ENCODE measurements at places on chromosomes 4 and X. TPM values are rescaled to one million over a fixed set of nuclear protein-coding genes. Genes with fewer than 3 reads are reported as not detected.

DNA sequence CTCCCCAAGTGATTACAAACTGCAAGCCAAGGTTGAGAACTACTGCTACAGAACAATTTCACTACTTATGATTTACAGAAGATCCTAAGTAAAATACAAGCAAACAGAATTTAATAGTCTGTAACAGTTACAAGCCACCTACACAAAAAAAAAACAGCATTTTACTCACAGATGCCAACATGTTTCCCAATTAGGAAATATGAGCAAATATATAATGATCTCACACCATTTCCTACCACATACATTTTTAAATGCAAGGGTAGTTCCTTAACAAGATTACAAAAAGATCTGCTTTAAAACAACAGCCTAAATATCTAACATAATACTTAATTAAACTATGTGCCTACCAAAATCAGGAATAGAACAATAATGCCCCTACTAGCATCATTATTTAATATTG lies 63.4 kb downstream of the EFHC2 start:
- no peak for DNase-seq

DNA sequence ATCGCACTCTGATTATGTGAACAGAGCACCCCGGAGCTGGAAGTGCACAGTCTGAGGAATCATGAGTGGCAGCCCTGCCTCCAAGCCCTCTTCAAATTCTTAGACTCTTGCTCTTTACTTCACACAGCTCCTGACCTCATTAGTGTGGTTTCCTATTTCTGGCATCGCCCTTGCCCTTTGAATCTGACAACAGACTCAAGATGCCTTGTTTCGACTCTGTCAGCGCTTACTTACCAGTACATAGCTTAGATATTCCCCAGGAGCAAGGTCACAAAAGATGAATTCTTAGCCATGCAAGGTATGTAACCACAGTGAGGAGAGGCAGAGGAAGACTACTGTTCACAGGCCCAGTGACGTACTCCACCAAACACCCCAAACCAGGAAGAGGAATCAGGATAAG lies 167.2 kb downstream of the KDR start:
- peak; percentile 52 for DNase-seq

GRCh38 chrX:115522952-115523351 lies 38.0 kb upstream of the PLS3 start:
- no peak for DNase-seq

- no peak for DNase-seq
Measured at GRCh38 chr4:3599951-3600350, 67.7 kb upstream of the LRPAP1 start.

DNA sequence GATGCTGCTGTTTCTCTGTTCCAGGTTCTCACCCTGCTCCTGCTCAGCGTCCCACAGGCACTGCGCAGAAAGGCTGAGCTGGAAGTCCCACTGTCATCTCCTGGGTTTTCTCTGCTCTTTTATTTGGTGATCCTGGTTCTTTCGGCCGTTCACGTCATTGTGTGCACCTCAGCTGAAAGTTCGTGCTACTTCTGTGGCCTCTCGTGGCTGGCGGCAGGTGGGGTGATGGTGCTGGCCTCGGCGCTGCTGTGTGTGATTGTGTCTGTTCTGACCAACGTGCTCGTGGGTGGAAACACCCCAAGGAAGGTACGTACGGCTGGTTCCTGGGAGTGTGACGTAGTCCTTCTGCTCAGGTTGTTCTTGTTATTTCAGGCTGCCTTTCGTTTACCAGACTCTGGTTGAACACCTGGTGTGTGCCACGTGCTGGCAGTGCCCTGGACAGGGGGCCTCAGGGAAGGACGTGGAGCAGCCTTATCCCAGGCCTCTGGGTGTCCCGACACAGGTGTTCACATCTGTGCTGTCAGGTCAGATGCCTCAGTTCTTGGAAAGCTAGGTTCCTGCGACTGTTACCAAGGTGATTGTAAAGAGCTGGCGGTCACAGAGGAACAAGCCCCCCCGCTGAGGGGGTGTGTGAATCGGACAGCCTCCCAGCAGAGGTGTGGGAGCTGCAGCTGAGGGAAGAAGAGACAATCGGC lies 22.8 kb downstream of the PIGG start:
- no peak for DNase-seq

DNA sequence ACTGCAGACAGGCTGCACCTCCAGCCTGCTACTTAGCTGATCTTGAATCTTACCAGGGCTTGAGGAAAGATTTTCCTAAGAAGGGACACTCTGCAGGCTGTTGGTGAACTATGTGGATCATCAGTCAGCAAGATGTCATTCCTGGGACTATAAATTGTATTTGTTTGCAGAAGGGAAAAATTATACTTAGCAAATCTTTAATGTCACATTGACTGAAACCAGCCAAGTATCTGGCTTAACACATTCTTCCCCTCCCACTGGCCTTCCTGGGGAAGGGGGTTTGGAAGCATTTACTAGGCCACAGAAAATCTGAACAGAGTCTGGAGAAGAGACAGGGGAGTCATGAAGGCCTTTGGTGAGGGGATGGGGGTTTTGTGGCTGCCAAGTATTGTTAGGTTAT lies 156.7 kb upstream of the EOLA2 start:
- no peak for DNase-seq

GRCh38 chr4:186485561-186486062 lies 69.8 kb downstream of the MTNR1A start:
- DNase-seq = peak; percentile 33

DNA sequence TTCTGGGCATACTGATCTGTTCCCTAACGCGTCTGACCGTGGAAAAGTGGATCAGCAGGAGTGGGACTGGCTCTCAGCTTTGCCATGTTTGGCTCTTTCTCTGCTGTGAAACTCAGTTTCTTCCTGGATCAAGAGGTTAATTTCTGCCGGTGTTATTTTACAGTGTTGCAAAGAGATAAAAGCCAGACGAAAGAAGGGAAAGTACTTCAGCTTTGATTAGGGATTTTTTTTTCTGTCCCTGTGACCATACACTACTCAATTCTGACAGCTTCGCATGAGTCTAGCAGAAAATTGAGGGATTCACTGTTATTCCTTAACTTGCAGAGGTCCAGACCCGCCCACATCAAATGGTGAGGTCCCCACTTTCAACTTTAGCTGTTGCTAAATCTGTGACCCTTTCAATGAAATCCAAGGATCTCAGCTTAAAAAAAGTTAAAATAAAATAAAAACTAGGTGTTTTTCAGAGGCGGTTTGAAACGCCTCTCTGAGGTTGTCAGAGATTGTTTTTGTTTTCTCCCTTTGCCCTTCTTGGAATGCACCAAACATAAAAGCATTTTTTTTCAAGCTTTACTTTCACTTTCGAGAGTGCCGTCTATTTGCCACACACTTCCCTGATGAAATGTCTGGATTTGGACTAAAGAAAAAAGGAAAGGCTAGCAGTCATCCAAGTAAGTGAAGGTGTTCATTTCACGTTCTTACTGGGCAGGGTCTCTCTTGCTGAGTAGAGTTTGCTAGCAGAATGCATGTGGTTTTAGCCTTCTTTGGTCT lies at the start of gene TLR3:
TSS of gene TLR3 (plus strand) at position 576 of the 768 bp plus-strand sequence. CDS start 7,464 bp downstream, outside the sequence.
- DNase-seq = peak; percentile 49

GRCh38 chrX:110056419-110056818 lies 53.5 kb downstream of the TMEM164 start:
- DNase-seq = peak; percentile 20

DNA sequence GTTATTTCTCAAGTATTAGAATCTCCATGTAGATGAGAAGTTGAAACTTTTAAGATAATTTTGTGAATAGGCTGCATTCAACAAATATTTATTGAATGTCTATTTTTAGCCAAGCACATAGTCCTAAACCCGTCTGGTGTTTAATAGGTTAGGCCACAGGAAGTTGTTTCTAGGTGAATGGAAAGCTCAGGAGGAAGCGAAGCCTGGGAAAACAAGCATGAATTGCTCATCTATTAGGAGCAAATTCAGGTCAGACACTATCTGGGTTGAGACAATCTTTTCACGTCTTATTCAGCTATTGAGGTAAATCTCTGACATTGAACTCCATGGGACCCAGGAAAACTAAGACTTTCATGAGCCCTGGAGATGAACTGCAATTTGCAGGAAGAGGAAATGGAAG lies 43.1 kb upstream of the FREM3 start:
- no peak for DNase-seq

DNA sequence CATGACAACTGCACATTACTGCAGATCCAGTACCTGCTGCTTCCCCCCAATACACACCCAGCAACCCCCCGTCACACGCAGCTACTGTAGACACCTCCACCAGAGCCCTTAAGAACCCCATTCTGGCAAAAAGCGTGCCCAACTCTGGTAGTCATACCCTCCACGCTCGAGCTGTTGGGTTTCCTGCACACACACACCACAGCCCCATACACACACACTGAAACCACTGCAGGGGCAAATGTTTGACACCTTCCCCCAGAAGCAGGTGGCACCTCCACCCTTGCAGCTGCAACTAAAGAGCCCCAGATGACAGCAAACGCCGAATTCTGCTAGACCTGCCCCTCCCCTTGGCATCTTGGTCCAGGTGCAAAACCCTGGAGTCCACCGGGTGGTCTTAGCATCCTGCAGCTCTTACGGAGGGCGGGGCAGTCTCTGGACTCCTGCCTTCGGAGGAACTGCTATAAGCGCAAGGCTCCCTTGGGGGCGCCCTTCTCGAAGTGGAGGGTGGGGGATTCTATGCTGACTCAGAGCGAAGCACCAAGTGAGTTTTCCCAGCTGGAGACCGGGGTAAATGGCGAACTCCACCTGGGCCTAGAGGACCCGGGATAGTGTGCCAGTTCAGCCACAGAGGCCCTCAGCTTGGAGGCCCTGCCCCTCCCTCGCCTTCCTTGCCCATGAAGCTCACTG lies 1.5 kb downstream of the FRMPD3 start:
- peak; percentile 1 for DNase-seq

DNA sequence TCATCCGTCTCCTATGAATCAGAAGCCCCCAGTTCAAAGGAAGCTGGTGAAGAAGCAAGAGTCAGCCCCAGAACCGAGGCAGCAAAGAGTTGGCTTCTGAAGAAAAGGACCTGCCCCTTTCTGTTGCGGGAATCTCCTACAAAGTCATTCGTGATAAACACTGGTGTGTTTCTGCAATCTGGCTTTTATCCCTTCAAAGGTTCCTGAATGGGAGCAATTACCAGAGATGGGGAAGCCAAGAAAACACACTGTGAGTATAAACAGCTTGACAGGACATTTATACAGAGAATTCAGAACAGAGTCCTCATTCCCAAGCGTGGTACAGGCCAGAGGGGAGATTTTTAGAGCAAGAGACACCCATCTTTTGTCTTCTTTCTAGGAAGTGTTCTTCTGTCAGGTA lies 226.8 kb upstream of the LNX1 start:
- DNase-seq = no peak

DNA sequence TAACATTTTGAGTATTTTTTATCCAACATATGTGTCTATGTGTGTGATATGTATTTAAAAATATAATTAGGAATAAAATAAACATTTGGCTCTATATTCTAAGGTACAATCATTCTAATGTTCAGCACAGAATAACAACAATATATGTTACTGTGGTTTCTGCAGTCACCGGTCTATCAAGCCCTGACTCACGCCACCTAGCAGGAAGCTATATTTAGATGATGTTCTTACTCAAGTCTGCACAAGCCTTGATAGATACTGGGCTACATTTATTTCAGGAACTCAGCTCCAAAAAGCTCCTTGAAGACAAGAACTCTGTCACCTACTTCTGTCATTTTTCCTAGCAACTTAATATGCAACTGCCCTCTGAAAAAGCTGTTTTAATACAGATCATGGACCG lies 152.0 kb upstream of the FTHL17 start:
- peak; percentile 45 for DNase-seq

The ADGRL3 gene
- total RNA-seq = 0.08 TPM

The VAMP7 gene
- 40.7 TPM for total RNA-seq

The SLC25A5 gene
- total RNA-seq = 118 TPM

The CCKAR gene
- total RNA-seq = not detected

The L1CAM gene
- 24.6 TPM for total RNA-seq

The UGT2B10 gene
- total RNA-seq = not detected

The NRK gene
- not detected for total RNA-seq

The C1QTNF7 gene
- total RNA-seq = not detected

The COL25A1 gene
- 85.7 TPM for total RNA-seq

The HELQ gene
- 14.4 TPM for total RNA-seq

The CFAP99 gene
- not detected for total RNA-seq

The SYTL5 gene
- total RNA-seq = 0.16 TPM

The WDR17 gene
- not detected for total RNA-seq

The ASB11 gene
- total RNA-seq = 5.8 TPM

Data from myocyte (in vitro differentiated cells).